ENCODE measurements at places on chromosomes 12 and 14. TPM values are rescaled to one million over a fixed set of nuclear protein-coding genes. Genes with fewer than 3 reads are reported as not detected.

Gene SDR9C7
- total RNA-seq: not detected

Gene GLIPR1L1
- total RNA-seq: not detected

Gene VDR
- under 0.01 TPM for total RNA-seq

Gene HOXC4
- total RNA-seq: not detected

Gene MMP17
- total RNA-seq: 7.4 TPM

Gene B4GALNT1
- total RNA-seq: not detected

Gene CAMKK2
- 26.6 TPM for total RNA-seq

Gene MIP
- total RNA-seq: not detected

Gene LETMD1
- 17.9 TPM for total RNA-seq

Gene P2RX4
- total RNA-seq: 18.8 TPM

Gene RARG
- 4.3 TPM for total RNA-seq

Gene LRRC43
- 1.2 TPM for total RNA-seq

Gene ABCD2
- total RNA-seq: not detected

Gene PRH2
- not detected for total RNA-seq

Gene KERA
- total RNA-seq: not detected

Gene A2M
- total RNA-seq: 3.5 TPM

Gene KRT77
- not detected for total RNA-seq

Gene PRIMA1
- total RNA-seq: not detected

Gene PMCH
- 0.61 TPM for total RNA-seq

Gene CLEC4C
- total RNA-seq: not detected

Gene SMCO3
- 0.32 TPM for total RNA-seq

Gene RFLNA
- total RNA-seq: 14.6 TPM

Gene CBLN3
- total RNA-seq: 0.32 TPM

Gene PPFIA2
- not detected for total RNA-seq

Gene GNG2
- 0.65 TPM for total RNA-seq

Gene RIMBP2
- total RNA-seq: not detected

Gene NOXRED1
- total RNA-seq: not detected

Gene SPIC
- total RNA-seq: not detected

Gene SIX6
- total RNA-seq: not detected

All from epithelial cell of umbilical artery (primary cell).